Neural crest cell (in vitro differentiated cells): ENCODE measurements at places on chromosomes 16 and 17. TPM values are rescaled to one million over a fixed set of nuclear protein-coding genes. Genes with fewer than 3 reads are reported as not detected.

SGSM2 gene
- total RNA-seq, result 92.1 and 102 TPM in 2 replicates

GRCh38 chr17:6554871-6555330, 1.5 kb downstream of the PITPNM3 start:
- DNase-seq, result no peak

DNA sequence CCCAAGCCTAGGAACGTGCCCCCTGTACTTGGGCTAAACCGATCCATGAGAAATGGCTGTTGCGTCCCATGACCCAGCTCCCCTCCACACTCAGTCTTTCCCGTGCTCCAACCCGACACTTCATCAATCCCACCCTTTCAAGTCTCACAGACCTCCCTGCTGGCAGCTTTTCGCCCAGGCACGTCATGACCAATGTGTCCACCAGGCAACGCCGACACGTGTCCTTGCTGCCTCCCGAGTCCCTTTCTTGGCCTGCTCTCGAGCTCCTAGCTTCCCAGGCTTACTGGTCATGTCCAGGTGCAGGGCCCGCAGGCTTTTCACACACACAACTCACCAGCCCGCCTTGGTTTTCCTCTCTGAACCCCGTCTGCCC, 12.2 kb downstream of the MNT start:
- no peak for DNase-seq

DNA sequence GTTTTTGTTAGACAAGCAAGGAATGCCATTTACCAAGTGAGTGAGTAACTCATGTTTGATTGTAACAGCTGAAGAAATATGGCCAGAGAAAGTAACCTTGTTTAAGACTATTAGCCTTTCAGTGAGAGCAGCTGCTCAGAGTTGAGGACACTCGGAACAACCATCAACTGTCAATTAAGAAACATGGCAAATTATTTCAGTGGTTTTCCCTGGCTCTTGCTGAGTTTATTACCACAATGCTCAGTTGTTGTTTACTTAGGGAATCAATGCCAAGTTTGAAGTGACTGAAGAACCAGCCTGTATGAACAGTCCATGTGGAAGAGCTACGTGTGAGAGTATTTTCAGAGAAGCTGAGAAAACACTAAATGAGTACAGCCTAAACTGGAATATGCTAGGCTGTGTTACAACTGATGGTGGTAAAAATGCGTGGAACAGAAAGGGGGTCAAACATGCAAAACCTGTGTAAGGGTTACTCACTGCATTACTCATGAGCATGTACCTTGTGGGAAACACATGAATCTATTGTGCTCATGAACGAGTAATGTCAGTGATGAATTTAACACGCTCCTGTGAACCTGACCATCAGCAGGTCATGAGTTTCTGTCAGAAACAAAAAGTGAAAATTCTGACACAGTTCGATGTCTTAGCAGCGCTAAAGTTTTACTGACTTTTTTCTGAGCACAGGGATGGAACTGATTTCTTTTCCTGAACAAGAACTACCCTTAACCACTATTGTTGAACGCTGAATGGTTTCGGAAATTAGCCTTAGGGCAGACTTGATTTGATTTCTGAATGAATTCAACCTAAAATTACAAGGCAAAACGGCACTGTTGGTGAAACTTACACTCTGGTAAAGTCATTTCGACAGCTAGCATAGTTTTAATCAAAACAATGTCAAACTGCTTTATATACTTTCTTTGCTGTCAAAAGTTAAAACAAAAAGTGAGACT, 33.5 kb downstream of the GNA13 start:
- no peak for DNase-seq

GRCh38 chr17:61723183-61723582, 132.2 kb upstream of the NACA2 start:
- no peak for DNase-seq
